RPMI7951 (cell line): ENCODE measurements at places on chromosomes 11 and 22.

- peak; percentile 51 for DNase-seq
Observed at GRCh38 chr22:46984751-46985506, 222.5 kb downstream of the TBC1D22A start.

DNA sequence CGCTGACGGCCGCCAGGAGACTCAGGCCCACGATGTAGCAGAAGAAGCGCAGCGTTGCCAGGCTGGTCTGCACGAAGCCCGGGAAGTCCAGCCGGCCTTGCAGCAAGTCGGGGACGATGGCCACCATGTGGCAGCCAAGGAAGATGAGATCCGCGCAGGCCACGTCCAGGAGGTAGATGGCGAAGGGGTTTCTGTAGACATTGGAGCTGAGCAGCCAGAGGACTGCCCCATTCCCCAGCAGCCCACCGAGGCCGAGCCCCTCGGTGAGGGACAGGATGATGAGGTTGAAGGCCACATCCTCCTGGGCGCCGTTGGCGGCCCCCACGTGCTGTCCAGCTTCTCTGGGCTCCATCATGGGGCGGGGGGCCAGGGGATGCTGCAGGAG, 3.8 kb downstream of the MRGPRE start:
- no peak for DNase-seq

DNA sequence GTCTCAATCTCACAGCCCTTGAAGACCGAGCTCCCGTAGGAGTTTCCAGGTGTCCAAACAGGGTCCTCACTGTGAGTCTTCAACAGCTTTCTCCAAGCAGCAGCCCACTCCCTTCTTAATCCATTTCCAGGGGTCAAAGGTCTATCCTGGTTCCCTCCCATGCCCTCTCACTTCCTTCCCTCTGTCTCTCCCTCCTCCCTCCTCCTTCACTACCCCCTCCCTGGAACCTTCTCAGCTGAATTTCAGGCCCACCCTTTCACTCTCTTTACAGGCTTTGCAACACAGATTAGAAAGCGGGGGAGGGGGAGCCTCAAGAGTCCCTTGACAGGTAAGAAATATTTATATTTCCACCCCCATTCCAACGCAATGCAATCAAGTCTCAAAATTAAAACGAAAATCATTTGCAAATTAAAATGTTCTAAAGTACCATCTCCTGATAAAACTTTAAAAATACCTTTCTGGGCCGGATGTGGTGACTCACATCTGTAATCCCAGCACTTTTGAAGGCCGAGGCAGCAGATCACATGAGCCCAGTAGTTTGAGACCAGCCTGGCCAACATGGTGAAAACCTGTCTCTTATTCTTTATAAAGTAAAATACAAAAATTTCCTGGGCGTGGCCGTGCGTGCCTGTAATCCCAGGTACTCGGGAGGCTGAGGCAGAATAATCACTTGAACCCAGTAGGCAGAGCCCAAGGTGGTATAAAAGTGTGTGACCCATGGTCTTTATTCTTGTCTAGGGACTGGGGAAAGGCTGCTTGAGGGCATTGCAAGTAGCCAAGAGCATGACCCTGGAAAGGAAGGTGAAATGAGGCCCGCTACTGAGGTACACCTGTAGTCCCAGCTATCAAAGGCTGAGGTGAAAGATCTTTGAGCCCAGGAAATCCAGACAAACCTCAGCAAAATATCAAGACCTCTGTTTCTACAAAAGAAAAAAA, 865 bp upstream of the ZNF280A start:
- DNase-seq, result peak; percentile 18

DNA sequence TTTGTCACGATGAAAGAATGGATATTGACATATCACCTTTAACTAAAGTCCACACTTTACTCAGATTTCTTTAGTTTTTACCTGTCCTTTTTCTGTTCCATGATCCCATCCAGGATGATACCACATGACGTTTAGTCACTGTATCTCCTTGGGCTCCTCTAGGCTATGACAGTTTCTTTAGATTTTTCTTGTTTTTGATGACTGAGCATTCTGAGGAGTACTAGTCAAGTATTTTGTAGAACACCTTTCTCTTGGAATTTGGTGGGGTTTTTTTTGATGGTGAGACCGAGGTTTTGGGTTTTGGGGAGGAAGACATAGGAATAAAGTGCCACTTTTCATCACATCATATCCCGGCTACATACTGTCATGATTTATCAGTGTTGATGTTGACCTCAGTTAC, 4.0 kb downstream of the LDHAL6A start:
- no peak for DNase-seq

DNA sequence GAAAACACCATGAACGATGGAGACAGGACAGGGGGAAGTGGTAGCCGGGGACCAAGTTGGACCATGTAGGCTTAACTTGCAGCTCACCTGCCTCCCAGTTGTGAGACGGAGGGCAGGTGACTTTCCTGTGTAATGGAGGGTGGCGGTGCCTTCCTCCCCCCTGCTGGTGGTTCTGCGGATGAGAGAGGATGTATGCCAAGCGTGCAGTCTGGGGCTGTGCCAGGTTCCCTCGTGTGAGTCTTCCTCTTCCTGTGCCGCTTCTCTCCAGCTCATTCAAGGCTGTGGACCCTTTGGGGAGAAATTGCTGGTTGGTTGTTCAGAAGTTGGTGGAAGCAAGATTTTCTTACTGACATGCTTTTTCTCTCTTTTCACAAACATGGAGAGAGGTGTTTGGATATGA, 35.1 kb downstream of the MPPED1 start:
- no peak for DNase-seq

GRCh38 chr22:40679964-40680818, 907 bp downstream of the MCHR1 start:
- DNase-seq, result no peak

DNA sequence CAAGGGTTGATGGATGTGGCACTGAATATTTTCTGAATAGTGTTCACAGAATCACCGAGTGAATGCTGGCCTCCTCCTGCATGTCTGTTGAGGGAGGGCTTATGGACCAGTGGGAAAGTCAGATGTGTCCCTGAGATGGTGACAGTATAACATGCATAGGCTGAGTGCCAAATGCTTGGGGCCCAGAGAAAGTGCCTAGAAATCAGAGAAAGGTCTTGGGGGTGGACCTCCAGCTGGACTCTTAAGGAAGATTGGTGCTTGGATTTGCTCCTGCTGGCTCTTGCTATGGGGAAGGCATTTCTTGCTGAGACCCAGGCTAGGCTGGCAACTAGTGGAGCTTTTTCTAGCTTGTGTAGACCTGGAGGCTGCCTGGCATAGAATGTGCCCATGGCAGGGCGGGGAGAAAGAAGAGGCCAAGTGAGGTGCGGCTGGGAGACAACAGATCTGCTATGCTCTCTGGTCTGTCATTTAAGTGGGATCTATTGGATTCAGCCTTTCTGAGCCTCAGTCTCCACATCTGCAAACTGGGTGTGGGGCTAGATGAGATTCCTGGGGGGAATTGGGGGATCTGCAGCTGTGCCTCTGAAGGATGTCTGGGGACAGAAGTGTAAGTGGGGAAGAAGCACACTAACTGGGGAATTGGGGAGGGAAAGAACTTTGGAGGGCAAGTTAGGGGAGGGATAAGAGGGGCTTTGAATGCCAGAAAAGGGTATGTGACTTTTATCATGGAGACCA, 27.4 kb downstream of the ZNRF3 start:
- DNase-seq, result no peak

DNA sequence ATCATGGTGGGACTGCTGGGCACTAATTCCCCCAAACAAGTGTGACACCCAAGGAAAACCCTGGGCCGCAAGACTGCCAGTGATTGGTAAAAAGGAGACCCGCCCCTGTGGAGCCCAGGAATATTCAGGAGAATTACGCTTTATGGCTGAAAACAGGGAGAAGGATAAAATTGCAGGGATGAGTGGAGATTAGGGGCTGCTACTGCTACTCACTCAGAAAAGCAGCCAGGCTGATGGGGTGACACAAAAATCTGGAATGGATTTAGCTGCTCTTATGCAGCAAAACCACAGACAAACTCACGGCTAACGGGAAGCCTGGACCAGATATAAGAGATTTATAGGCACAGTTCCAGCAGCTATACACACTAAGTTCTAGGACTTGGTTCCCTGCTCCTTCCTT, 4.4 kb upstream of the FBXO3 start:
- DNase-seq, result peak; percentile 74

DNA sequence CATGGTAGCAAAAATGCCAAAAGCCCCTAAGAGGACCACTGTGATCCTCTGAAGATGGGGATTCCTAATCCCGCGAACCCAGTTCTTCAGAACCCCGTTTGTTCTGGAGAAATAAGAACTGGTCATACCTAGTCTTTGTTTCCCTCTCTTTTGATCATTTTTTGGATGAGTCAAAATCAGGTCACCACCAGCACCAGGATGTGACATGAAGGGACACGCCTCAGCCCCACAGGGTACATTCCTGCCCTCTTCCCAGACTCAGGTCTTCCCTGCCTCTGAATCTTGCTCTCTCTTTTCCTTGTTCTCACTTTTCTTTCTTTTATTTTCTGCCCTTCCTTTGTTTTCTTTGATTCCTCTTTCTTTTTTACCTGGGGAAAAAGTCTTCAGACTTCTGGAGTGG, 14.6 kb upstream of the ANO1 start:
- DNase-seq, result no peak

GRCh38 chr11:126636911-126637794, 281.7 kb downstream of the ST3GAL4 start:
- peak; percentile 65 for DNase-seq

GRCh38 chr22:37965940-37966664, 12.6 kb downstream of the POLR2F start:
- no peak for DNase-seq

- peak; percentile 89 for DNase-seq
Observed at GRCh38 chr22:29380032-29380781, 8.2 kb downstream of the AP1B1 start.

DNA sequence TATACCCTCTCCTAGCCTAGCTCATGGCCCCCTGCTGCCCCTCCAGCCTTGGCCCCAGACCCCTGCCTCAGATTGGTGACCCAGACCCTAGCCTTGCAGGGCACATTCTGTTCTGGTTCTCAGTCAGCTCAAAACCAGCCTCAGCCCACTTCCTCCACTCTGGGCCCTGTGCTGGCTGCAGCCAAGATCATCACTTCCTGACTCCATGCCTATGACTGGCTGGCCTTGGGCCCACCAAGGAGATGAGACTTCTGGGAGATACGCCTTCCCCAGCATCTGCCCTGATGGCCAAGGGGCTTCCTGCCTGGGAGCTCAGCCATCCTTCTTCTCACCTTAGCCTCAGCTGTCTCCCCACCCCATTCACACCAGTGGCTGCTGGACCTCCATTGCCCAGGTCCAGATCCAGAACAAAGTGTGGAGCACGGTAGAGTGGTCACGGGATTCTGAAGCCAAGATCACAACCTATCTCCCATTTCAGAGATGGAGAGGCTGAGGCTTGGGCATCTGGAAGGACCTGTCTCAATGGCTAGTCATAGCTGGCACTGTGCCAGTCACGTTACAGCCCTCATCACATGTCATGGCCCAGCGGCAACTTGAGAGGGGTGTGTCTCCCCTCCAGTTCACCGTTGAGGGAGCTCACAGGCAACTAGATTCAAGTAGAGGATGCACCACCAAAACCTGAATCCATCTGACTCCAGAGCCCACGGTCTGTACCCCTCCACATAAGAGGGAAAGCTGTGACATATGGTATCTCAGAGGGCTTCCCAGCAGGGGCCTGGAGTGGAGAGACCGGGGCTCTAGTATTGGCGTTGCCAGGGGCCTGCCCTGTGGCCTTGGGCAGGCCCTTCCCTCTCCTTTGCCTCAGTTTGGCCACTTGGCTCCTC, 43.0 kb upstream of the KLHL35 start:
- DNase-seq, result peak; percentile 52

DNA sequence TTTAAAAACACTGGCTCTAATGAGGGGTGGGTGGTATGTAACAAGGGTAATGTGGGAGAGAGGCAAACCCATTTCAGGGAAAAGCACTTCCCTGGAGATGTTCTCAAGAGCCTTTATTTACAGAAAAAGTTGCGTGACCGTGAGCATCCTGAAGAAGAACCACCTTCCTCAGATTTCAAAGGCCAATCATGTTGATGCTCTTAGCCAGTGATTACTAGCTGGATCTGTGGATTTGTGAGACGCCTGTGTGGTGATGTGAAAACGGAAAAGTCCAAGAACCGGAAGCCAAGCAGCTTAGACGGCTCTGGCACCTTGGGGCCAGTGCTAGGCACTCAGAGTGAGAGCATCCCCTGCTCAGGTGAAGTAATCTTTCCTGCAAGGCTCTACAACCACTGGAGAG, 12.6 kb upstream of the UBASH3B start:
- DNase-seq, result peak; percentile 55

- DNase-seq, result peak; percentile 21
Observed at GRCh38 chr11:8067929-8068575, 13.0 kb upstream of the TUB start.

- no peak for DNase-seq
Observed at GRCh38 chr22:39868741-39869140, 24.8 kb downstream of the ENTHD1 start.

DNA sequence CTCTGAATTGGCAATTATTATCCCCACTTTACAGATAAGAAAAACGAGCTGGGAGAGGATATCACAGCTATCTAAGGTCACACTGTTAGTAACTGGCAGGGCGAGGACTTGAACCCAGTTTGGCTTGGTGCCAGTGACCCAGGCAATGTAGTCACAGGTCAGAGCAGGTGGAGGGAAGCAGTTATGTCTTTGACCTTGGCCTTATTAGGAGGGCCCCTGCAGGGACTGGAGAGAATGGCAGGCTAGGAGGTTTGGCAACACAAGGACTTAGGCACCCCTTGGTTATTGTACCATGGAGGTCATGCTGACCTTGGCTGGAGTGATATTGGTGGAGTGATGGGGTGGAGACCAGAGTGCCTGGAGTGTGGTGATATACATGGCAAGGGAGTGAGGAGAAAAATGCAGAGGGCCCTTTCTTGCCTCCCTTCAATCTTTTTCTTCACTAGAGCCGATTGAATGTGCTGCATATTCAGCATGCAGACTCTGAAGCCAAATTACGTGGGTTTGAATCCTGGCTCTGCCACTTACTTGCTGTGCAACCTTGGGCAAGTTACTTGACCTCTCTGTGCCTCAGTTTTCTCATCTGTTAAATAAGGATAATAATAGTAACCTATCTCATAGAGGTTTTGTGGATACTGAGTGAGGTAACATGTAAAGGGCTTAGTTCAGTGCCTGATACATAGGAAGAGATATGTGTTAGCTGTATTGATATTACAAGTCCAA, 92.7 kb upstream of the TBCEL start:
- no peak for DNase-seq

- DNase-seq, result no peak
Observed at GRCh38 chr11:118715837-118716260, 36.4 kb upstream of the TREH start.

DNA sequence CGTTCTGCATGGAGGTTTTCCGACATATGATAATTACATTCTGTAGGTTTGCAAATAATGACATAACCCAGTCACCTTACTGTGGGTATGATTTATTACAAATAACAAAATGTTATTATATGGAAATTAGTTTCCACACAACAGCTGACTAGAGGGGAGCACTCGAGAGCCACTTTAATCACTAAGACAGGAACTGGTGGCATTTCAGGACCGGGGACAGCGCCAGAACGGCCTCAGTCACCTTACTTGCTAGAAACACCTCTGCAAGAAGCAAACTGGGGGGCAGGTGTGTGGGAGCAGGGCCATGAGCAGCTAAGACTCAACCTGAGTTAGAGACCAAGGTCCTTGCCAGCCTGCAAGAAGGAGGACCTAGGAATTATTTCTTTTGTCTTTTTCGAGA, 199.9 kb downstream of the DSCAML1 start:
- peak; percentile 33 for DNase-seq

- DNase-seq, result no peak
Observed at GRCh38 chr11:112367895-112368294, 107.2 kb upstream of the PLET1 start.
